ENCODE measurements at places on chromosomes 2 and 18.

DNA sequence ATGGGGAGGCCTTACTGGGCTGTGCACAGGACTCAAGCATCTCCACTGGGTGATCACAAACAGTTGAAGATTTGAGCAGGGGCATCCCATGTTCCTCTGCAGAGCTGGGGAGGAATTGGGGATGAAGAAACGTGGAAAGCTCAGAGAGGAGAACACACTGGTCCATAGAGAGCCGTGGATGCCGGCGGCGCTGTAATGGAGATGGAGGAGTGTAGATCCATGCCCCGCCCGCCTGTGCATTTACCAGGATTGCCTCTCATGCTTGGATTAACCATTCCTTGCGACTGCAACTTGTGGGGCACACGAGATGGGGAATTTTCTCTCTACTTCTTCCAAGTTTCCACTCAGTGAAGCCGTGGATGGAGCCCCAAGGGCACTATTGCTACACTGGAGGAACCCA is 115.9 kb downstream of the NCK2 start:
- DNase-seq, result no peak

DNA sequence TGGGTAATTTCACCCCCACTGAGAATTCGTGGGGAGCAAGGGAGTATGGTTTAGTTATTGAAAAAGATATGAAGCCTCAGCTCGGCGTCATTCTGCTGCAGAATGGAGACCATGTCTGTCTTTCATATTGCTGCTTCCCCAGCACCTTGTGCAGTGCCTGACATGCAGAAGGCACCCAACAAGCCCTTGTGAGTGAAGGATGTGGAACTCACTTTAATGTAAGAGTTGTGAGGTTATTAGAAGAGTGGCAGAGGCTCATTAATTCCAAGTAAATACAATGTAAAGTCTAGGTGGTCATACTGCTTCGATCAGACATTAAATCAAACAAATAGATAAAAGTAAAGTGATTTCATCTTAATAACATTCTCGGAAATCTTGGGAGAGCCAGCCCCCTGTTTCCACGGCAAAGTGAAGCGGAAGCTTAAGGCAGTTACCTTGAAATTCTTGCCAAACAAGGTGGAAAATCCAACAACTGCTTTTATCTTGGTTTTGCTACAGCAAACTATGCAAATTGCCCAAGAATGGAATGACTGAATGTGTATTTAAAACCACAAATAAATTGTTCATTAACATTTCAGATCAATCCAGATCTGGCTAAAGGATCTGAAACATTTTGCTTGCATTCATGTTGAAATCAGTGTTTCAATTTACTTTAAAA is 9.6 kb downstream of the CFAP221 start:
- DNase-seq, result no peak

GRCh38 chr18:7307030-7307429 is 76.1 kb downstream of the LRRC30 start:
- no peak for DNase-seq

GRCh38 chr2:200472853-200473464 is 36.9 kb downstream of the KCTD18 start:
- DNase-seq, result no peak

DNA sequence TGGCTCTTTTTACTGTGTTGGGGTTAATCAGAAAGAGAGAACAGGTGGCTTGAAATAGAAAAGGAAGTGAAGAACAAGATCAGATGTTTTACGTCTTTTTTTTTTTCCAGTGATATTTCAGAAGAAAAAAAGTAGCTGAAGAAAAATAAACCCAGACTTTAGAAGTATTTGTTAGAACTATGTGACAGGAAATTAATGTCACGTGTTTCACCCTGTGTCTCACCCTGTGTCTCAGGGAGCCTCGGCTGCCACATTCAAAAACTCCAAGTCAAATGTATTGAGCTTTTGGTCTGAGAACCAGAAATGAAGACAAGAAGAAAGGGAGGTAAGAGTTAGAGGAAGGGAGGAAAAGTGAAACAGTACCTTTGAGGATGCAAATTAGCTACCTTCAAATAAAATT is 38.0 kb downstream of the AKAIN1 start:
- DNase-seq, result no peak

All from CD8-positive, alpha-beta T cell (primary cell).